CD8-positive, alpha-beta memory T cell (primary cell): ENCODE measurements at places on chromosomes 4 and X. TPM values are rescaled to one million over a fixed set of nuclear protein-coding genes. Genes with fewer than 3 reads are reported as not detected.

- no peak for DNase-seq
- no peaks in the 10 kb centered on the region for H3K36me3 ChIP-seq
- no peaks in the 10 kb centered on the region for H3K4me1 ChIP-seq
- no peak overlapping the region for H3K4me3 ChIP-seq
These were observed 107.0 kb downstream of the PCDH18 start for GRCh38 chr4:137425281-137425680.

The UGT2B11 gene
- not detected for total RNA-seq

The CCKAR gene
- not detected for total RNA-seq

- no peaks in the 10 kb centered on the region for H3K4me1 ChIP-seq
- no peak overlapping the region for H3K27ac ChIP-seq
- H3K4me3 ChIP-seq: no peak overlapping the region
- DNase-seq: no peak
These were observed 47.5 kb downstream of the PKD2 start for GRCh38 chr4:88054901-88055300.

The SGMS2 gene
- 0.61 TPM for total RNA-seq

DNA sequence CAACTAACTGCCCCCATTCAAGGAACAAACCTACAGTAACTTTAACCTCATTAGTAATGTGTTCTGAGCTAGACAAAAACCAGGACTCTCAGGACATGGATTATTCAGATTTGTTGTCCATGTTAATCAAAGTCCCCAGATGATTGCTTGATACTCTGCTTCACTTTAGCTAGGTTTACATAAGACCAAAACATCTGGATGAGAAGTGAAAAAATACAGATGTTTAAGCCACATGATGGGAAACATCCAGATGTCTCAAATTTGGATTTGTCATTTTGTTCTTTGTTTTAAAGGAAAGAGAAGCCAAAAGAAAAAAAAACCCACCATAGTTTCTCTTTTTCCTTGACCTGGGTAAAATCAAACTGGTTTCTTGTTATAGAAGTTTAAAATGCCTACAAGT lies 48.5 kb upstream of the NRK start:
- H3K27me3 ChIP-seq: no peaks in the 10 kb centered on the region
- no peak for DNase-seq
- H3K4me3 ChIP-seq: no peak overlapping the region
- no peaks in the 10 kb centered on the region for H3K36me3 ChIP-seq
- no peak overlapping the region for H3K27ac ChIP-seq
- no peaks in the 10 kb centered on the region for H3K4me1 ChIP-seq

The GRIA3 gene
- total RNA-seq: 0.16 TPM

DNA sequence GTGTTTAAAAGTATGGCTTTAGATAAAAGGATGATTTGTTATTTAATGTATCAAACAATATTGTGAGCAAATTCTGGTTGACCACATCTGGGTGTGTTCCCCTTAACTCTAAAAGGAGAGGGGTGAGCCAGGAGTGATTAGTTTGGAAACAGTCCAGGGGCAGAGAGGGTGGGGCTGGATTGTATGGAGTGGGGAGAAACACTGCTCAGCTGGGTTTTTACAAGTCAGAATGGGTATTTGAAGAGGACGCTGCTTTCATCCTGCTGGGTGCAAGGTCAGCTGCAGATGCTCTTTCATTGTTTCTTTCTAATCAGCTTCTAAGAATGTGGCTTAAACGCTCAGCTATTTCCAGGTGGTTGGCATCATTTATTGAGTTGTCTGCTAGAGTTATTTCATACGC lies 82.8 kb upstream of the LIMCH1 start:
- H3K27ac ChIP-seq: no peak overlapping the region
- no peaks in the 10 kb centered on the region for H3K36me3 ChIP-seq
- no peaks in the 10 kb centered on the region for H3K4me1 ChIP-seq
- H3K4me3 ChIP-seq: no peak overlapping the region
- no peaks in the 10 kb centered on the region for H3K27me3 ChIP-seq

- H3K4me3 ChIP-seq: peak within 1 kb of the TSS; percentile 13
- no peaks in the 10 kb centered on the region for H3K27me3 ChIP-seq
- H3K36me3 ChIP-seq: no peaks in the 10 kb centered on the region
These were observed at the start of gene CC2D2A for GRCh38 chr4:15469402-15470127. Gene CC2D2A (plus strand): TSS chr4:15469882. CDS start chr4:15475933, 6,051 bp downstream.

DNA sequence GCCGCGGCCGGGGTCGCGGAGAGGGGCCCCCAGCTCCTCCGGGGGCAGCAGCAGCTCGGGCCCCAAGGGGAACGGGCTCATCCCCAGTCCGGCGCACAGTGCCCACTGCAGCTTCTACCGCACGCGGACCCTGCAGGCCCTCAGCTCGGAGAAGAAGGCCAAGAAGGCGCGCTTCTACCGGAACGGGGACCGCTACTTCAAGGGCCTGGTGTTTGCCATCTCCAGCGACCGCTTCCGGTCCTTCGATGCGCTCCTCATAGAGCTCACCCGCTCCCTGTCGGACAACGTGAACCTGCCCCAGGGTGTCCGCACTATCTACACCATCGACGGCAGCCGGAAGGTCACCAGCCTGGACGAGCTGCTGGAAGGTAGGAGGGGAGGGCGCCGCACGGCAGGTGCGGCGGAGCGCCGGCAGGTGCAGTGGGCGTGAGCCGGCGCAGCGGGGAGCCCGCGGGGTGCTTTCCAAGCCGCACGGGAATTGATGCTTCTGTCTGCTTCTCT lies 886 bp downstream of the DCLK2 start:
- H3K36me3 ChIP-seq: no peaks in the 10 kb centered on the region
- no peak for DNase-seq
- peaks cover 15% of the 10 kb centered on the region for H3K27me3 ChIP-seq
- H3K4me1 ChIP-seq: no peaks in the 10 kb centered on the region
- H3K27ac ChIP-seq: no peak overlapping the region

DNA sequence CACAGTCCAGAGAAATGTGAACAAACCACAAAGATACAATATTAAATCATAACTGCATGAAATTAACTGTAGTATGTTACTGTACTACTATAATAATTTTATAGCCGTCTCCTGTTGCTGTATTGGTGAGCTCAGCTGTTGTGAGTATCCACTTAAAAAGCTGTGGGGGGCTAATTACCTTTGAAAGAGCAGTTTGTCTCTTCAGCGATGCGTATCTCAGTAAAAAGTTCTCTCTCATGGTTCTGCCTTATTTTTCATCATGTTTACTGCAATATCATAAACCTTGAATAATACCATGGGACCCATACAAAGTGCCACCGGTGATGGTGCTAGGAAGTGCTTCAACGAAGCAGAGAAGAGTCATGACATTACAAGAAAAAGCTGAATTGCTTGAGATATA lies 8.4 kb upstream of the MSMO1 start:
- no peak overlapping the region for H3K27ac ChIP-seq
- no peaks in the 10 kb centered on the region for H3K36me3 ChIP-seq
- H3K4me1 ChIP-seq: no peaks in the 10 kb centered on the region
- no peak overlapping the region for H3K4me3 ChIP-seq
- H3K27me3 ChIP-seq: no peaks in the 10 kb centered on the region

- no peak for DNase-seq
- no peaks in the 10 kb centered on the region for H3K27me3 ChIP-seq
- H3K4me1 ChIP-seq: no peaks in the 10 kb centered on the region
- no peaks in the 10 kb centered on the region for H3K36me3 ChIP-seq
These were observed 3.5 kb upstream of the UGT2A2 start for GRCh38 chr4:69642961-69643360.

DNA sequence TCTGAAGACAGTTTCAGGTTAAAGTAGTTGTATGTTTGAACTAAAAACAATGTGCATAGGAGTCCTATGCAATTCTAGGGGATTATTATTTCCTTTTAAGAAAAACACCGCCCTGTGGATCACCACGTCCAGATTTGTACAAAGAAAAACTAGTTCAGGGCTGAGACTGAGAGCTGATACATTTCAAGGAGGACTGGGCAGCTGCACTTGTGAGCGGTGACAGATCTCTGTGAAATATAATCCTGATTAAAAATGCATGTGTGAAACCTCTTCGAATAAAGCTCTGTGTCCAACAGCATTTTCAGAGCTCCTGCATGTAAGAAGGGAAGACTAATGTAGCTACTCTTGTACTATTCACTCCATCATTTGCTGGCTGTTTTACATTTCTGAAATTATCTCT lies 365.8 kb upstream of the PITX2 start:
- H3K4me1 ChIP-seq: no peaks in the 10 kb centered on the region
- H3K4me3 ChIP-seq: no peak overlapping the region
- no peak overlapping the region for H3K27ac ChIP-seq
- no peaks in the 10 kb centered on the region for H3K27me3 ChIP-seq

DNA sequence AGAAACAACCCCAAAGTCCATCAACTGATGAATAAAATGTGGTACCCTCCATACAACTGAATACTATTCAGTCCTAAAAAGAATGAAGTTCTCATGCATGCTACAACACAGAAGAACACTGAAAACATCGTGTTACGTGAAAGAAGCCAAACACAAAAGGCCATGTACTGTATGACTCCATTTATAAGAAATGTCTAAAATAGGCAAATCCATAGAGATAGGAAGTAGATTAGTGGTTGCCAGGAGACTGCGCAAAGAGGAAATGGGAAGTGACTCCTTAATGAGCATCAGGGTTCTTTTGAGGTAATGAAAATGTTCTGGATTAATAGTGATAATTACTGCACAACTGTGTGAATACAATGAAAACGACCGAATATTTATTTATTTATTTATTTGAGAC lies 23.4 kb downstream of the FBXW7 start:
- no peak overlapping the region for H3K27ac ChIP-seq
- no peaks in the 10 kb centered on the region for H3K4me1 ChIP-seq
- no peaks in the 10 kb centered on the region for H3K27me3 ChIP-seq
- no peaks in the 10 kb centered on the region for H3K36me3 ChIP-seq
- H3K4me3 ChIP-seq: no peak overlapping the region
- DNase-seq: no peak

The PRDM5 gene
- 0.24 TPM for total RNA-seq

- no peaks in the 10 kb centered on the region for H3K27me3 ChIP-seq
- no peak overlapping the region for H3K4me3 ChIP-seq
- no peaks in the 10 kb centered on the region for H3K36me3 ChIP-seq
- H3K27ac ChIP-seq: no peak overlapping the region
These were observed 324.7 kb downstream of the C4orf33 start for GRCh38 chr4:129420637-129421036.

- no peak for DNase-seq
- H3K4me3 ChIP-seq: no peak overlapping the region
- H3K36me3 ChIP-seq: no peaks in the 10 kb centered on the region
These were observed 85.4 kb downstream of the SHISA3 start for GRCh38 chr4:42482516-42483327.

The GLRA3 gene
- not detected for total RNA-seq

DNA sequence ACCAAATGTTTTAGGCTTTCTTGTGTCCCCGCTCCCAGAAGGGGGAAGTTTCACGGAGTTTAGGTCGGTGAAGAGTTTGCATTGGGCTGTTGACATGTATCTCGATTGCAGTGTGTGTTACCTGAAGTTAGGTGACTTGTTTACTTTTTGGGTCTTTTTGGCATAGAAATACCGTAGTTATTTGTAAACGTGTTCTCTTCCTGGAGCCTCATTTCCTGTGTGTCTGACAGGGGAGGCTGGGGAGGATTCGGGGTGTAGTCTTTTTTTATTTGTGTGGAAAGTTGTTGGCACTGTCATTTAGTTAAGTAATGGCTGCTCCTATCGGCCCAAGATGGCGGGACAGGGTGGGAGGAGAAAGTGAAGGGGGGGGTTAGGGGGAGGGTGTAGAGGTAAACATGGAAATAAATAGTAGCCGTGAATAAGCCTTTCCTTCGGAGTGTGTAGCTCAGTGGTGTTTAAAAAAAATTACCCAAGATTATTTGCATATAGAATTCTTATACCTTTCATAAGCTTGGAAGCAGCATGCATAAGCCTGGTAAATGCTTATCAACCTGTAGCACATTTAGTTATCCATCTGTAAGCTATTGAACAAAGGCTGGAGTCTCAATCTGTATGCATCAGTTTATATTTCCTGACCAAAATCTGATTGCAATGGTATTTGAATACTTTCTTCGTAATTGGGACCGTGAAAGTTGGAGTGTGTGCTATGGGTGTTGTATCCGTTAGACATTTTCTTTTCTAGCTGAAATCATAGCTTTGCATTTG lies 1.6 kb downstream of the KDM6A start:
- H3K4me3 ChIP-seq: peak overlapping the region; percentile 86
- H3K27ac ChIP-seq: peak overlapping the region; percentile 87
- H3K27me3 ChIP-seq: no peaks in the 10 kb centered on the region
- H3K36me3 ChIP-seq: no peaks in the 10 kb centered on the region
